ENCODE measurements at places on chromosomes 1 and 21.

GRCh38 chr1:94463765-94464330 lies 45.7 kb downstream of the ABCD3 start:
- DNase-seq = no peak

DNA sequence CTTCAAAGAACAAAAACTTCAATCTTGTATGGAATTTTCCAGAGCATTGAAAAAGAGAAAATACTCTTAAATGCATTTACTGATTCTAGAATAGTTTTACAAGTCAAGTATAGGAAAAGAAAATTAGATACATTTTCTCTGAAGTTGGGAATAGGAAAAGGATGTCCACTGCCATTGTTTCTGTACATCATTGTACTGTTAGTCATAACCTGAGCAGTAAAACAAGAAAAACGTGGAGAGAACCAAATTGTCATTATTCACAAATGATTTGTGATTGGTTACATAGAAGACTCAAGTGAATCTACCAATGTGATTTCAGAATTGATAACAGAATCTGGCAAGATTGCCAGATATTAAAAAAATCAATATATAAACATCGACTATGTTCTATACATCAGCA lies 27.4 kb downstream of the PRKACB start:
- no peak for DNase-seq

- DNase-seq = no peak
Observed at GRCh38 chr21:38496224-38496623, 2.1 kb downstream of the ERG start.

GRCh38 chr1:210527091-210527490 lies 198.4 kb downstream of the HHAT start:
- DNase-seq = no peak

GRCh38 chr21:39189857-39190604 lies 6.8 kb upstream of the PSMG1 start:
- no peak for DNase-seq

- DNase-seq = no peak
Observed at GRCh38 chr21:17780539-17780938, 38.6 kb downstream of the C21orf91 start.

DNA sequence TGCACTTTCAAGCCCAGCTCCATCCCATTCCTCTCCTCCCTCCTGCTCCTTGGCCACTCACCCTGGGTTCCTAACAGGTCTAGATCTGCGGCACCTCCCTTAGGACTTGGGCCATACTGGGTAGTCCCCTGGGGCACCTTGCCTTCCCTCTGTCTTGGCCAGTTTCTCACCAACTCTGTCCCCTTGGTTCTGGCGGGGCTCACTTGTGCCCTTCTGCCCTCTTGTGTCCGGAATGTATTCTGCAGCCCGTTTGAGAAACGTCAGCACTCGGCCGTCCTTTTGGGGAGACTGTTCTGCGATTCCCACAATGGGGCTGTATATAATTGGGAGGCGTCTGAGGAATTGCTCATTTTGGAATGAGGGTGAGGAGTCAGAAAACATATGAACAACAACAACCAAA lies 162.4 kb downstream of the ZSCAN20 start:
- DNase-seq = peak; percentile 27

DNA sequence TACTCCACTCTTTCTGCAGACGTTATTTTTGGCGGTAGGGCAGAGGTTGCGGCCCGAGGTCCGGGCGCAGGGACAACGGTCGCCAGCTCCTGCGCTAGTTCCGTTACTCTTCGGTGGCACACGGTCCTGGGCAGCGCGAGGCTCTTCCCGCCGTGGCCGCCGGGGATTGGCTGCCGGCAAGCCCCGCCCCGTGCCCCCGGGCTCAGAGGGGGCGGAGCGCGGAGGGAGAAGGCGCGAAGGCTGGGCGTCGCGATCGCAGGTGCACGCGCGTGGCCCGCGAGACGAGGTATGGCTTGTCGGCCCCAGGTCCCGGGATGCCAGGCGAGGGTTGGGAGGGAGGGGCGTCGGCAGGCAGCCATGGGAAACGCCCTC lies 518 bp upstream of the SHE start:
- DNase-seq = peak; percentile 4

- DNase-seq = no peak
Observed at GRCh38 chr1:185426848-185427247, 109.8 kb upstream of the IVNS1ABP start.

- DNase-seq = no peak
Observed at GRCh38 chr1:85473390-85473789, 8.4 kb upstream of the DDAH1 start.

- DNase-seq = no peak
Observed at GRCh38 chr1:65105596-65105995, 42.4 kb upstream of the AK4 start.

- no peak for DNase-seq
Observed at GRCh38 chr21:34009193-34009592, 64.2 kb upstream of the MRPS6 start.

DNA sequence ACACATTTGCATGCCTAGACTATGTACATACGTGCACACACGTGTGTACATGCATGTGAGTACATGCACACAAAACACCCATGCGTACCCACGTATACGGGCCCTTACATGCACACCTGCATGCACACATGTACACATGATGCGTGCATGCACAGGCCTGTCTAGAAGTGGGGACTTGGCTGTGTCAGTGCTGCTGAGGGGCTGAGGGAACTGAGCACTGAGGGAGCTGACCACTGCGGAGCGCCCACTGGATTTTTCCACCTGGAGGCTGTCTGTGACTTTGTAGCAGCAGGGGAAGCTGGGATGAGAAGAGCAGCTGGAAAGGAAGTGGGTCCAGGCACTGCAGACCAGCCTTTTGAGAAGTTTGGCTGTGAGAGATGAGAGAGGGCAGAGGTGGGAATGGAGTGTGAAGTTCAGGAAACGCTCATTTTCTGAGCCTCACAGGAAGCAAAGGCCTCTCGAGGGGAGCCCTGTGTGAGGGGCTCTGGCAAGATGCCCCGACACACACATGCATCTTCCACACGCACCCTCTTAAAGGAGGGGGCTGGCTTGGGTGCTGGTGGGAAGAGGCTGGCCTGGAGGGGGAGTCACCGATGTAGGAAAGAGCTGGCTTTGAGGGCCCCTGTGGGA lies 20.9 kb downstream of the PODN start:
- no peak for DNase-seq

GRCh38 chr1:42679364-42679983 lies 2.7 kb upstream of the YBX1 start:
- DNase-seq = no peak

GRCh38 chr1:109784551-109785252 lies 21.0 kb upstream of the EPS8L3 start:
- DNase-seq = no peak

DNA sequence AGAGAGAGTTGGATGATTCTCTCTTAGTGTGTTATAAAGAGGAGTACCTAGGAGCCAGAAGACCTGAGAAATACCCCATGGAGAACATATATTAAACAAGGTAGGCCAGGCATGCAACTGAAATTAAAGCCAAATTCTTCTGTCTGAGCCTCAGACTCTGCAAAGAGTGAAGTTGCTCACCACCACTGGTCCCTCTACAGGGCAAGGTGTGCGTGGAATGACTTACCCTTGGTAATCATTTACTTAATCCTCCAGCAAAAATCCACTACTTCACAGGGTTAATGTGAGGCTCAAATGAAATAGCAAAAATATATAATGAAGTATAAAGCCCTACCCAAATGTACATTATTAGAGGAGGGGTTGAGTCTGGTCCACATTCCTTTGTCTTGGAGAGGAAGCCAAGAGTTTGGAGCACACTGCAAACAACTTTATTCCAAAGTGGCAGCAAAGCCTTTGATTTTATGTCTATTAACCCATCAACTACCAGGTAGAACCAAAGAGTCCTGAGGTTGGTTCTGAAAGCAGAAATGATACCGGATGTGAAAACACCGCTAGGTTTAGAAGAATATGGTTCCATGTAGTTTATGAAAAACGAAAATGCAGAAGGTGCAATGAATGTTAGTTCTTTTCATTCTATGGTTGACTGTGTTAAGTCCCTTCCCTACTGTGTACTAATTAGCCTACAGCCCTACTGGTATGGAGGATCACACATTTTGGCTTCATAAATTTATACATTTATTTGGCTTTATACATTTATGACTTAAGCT lies 8.5 kb downstream of the SSR2 start:
- no peak for DNase-seq

Data from stimulated activated CD4-positive, alpha-beta T cell treated with anti-CD3 and anti-CD28 coated beads, Interleukin-4, amount 100 ng/mL, for 1 hour (primary cell).